ENCODE measurements at places on chromosomes 4 and X.
A peak's percentile ranks its signal among the peaks of the same experiment; 100 is the strongest.

GRCh38 chr4:149999485-150000074, 78.7 kb upstream of the DCLK2 start:
- peak; percentile 50 for DNase-seq

DNA sequence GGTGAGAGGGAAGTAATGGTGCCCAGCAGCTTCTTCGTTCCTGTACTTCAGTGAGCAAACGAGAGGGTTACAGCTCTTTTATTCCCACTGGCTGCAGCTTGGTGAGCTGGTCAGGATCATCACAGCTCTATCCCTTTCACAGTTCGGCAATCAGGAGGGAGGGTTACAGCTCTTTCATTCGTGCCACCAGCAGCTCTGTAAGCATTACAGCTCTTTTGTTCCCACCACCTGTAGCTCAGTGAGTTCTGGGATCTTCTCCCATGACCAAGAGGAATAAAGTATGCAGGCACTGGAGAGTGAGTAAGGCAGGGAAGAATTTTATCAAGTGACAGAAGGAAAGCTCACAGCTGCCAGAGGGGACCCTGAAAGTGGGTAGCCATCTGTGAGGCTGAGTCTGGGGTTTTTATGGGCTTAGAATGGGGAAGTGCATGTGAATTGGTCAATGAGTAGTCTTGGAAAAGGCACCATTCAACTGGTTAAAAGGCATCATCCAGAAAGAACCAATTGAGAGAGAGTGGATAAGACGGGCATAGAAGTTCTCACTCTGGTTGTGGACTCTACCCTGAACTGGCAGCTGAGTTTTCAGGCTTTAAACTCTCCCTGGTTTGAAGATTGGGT, 123.7 kb downstream of the COX18 start:
- DNase-seq, result no peak

- no peak for DNase-seq
These were observed 148.1 kb downstream of the NWD2 start for GRCh38 chr4:37392521-37393255.

DNA sequence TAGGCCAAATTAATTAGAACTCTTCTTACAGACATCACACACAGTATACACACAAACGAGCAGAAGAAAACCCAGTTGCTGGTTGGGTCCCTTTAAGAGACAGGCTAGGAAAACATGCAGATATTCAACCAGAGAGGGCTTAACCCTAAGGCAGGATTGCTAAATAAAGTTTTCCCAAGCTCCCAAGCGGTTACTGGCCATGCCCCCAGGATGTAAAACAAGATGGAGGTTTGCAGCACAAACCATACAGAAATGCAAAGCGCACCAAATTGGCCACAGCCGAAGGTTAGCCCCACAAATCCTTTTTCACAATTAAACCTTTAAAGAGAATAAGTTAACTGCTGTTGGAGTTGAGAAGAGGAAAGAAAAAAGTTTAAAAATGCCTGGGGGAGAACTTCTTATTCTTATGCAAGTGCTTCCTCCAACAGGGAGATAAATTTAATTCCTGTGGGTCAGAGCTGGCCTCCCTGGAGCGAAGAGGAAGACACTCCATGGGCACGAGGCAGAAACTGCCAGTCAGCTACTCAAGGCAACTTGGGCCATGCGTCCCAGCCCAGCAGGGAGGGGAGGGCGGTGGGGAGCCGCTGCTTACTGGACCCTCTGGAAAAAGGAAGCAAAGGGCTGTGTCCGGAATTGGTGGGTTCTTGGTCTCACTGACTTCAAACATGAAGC, 167.6 kb upstream of the ARSJ start:
- DNase-seq, result no peak

- no peak for DNase-seq
These were observed 75.7 kb upstream of the DDX3X start for GRCh38 chrX:41258226-41258625.

DNA sequence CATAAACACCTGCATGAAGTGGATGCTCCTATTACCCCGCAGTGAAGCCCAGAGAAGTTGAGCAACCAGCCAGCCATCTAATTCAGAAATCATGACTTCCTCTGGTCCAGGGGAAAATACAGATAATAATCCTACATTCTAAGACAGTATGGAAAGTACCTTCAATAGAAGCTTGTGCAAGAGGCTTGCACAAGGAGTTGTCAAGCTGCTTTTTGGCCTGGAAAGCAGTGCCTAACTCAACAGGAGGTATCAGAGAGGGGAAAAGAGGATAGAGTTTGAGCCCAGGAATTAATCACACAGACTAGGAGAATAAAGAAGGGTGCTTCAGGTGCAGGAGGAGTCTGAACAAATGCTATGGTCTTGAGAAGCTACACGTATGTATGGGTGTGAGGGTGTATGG, 26.7 kb downstream of the TMEM192 start:
- DNase-seq, result no peak

- DNase-seq, result no peak
These were observed 51.5 kb upstream of the PRPS1 start for GRCh38 chrX:107576841-107577240.

DNA sequence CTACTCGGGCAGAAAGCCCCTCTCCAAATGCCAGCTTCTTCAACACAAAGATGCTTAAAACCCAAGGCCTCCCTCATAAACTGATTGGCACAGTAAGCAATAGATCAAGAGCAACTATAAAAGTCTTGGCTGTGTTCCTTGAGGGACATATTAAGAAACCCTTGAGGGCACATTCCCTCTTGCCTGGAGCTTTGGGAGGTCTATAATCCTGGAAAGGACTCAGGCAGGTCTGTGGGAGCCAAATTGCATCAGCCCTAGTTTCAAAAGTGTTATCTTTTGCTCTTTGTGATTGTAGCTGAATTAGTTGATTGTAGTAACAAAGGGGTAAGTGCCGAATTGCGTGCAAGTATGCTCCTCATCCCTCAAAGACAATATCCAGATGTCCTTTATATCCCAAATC, 18.6 kb upstream of the SETD7 start:
- DNase-seq, result no peak

GRCh38 chr4:176627916-176628315, 164.8 kb downstream of the VEGFC start:
- no peak for DNase-seq

GRCh38 chrX:27863809-27864208, 56.0 kb downstream of the MAGEB10 start:
- DNase-seq, result no peak

GRCh38 chrX:41956027-41956426, 32.7 kb upstream of the CASK start:
- no peak for DNase-seq

DNA sequence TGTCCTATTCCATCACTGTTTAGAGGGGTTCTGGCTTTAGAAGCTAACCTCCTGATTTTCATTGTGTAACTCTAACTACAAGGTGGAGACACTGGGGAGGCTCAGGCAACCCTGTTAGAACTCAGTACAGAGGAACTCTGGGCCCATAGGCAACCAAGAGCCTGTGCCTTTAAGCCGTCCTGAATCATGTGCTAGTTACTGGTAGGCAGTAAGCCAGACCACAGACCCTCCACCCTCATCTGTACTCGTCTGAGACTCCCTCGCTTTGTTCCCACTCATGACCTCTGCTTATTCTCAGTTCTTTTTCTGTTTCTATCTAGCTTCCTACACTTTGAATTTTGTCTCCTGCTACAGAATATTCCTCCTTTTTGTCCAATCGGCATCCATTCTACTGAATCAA, 31.4 kb downstream of the TBC1D1 start:
- no peak for DNase-seq

GRCh38 chrX:31872007-31872406, 800.2 kb upstream of the FTHL17 start:
- no peak for DNase-seq

GRCh38 chrX:111507933-111508332, 3.5 kb upstream of the SERTM2 start:
- DNase-seq, result no peak

DNA sequence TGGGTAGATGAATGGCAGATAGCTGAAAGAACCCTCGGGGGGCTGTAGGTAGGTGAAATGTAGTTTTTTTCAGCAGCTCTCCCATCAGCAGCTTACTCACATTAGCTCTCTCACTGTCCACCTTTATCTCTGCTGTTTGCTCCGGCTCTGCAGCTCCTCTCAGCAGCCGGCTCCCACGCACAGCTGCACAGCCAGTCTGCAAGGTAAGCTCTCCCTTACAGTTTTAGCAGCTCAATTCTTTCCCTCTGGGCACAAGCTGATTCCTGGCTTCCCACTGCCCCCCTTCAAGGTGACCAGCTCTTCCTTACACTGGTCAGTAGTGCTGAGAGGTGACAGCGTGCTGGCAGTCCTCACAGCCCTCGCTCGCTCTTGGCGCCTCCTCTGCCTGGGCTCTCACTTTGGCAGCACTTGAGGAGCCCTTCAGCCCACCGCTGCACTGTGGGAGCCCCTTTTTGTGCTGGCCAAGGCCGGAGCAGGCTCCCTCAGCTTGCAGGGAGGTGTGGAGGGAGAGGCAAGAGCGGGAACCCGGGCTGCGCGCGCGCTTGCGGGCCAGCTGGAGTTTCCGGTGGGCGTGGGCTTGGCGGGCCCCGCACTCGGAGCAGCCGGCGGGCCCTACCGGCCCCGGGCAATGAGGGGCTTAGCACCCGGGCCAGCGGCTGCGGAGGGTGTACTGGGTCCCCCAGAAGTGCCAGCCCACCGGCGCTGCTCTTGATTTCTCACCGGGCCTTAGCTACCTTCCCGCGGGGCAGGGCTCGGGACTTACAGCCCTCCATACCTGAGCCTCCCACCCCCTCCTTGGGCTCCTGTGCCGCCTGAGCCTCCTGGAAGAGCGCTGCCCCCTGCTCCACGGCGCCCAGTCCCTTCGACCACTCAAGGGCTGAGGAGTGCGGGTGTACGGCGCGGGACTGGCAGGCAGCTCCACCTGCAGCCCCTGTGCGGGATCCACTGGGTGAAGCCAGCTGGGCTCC, 393.6 kb downstream of the CENPC start:
- no peak for DNase-seq

DNA sequence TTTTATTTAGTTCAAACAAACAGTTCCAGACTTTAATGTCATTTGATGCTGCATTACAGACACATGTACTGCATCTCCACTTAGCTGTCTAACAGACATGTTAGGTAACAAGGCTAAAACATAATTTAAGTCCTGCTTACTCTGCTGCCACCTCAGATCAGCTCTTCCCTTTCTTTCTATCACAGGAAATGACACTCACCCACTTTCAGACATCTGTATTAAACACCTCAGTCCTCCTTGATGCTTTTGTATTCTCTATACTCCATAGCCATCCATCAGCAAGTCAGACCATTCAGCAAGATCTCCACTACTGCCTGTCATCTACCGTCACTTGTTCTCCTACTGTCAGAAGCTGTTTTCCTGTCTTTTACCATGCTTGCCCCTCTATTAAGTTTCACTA, 405.4 kb downstream of the IL15 start:
- no peak for DNase-seq

DNA sequence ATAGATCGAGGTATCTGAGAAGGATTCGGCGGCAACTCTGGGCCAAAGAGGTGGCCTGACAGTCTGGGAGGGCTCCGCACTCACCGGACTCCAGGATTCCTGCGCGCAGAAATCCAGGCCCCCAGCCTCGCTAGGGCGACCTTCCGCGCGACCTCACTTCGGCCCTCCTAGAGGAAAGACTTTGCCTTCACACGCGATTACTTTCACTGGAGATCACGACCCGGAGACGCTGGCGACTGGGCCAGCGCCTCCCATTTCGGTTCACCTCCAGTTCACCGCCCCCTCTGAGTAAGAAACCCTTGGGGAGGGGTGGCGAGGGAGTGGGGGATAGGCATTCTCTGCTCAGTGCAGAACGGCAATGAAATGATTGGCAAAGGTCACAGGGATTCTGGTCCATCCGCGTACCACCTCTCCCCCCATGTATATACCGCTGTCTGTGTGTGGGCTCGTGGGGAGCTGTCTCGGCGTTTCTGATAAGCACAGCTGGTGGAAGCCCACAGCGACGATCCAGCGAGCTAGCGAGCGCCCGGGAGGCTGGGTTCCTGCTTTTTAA, 2.5 kb downstream of the POU3F4 start:
- no peak for DNase-seq

DNA sequence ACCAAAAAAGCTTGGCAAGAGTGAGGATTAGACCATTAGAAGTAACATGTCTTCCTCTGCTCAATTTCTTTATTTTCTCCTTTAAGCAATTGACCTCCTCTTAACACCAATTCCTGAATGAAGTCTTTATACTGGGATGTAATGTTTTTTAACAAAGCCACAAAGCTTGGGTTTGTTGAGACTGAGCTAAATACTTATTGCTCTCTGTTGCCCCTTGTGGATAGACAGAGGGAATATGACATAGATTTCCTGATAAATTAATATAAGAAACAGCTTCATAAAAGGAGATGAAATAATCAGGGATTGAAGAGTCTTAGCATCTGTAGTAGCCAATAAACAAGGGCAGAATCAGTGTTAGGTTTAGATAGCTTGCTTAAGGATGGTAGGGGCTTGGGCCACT, 57.6 kb downstream of the CCDC160 start:
- no peak for DNase-seq

DNA sequence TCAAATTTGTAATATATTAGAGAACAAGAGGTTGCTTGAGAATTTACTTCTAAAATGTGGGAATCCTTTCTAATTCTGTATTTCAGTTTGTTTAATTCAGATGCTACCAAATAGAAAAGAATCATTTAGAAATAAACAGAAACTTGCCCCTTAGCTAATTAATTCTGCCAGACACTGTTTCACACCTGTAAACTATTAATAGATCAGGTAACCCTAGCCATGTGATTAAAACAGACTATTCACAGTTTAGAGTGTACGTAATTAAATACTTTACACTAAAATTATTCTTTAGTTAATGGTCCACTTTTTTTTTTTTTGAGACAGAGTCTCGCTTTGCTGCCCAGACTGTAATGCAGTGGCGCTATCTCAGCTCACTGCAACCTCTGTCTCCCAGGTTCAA, 124.0 kb downstream of the PTPN13 start:
- no peak for DNase-seq

DNA sequence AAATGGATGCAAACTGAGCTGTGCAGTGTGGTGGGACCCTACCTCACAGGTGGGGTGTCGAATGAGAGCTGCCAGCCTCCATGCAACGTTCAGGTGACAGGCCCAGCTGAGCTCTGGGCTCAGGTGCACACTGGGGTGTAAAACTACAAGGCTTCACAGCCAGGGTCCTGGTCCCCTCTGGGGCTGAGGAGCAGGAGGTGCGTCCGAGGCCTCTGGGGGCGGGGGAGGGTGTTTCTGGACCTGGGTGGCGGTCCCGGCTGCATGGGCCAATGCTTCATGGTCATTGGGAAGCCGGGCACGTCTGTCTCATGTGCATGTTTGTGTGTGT, 26.5 kb upstream of the SORCS2 start:
- no peak for DNase-seq

DNA sequence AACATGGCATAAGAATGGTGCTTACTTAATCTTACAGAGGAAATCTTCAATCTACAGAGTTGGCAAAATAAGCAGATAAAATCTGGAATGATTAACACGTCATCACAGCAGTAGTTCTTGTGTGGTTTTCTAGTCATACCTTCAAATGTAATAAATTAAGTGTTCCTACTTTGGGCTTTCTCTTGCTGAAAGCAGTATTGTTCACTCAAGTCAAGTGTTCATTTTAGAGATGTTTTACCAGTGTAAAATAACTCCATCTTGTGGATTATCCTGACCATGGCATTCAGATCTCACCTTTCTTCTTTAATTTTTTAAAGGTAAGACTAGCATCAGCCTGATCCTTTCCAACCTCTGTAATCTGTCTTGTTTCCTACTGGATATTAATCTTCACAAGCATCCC, 72.9 kb downstream of the ADAMTS3 start:
- DNase-seq, result no peak
